Astrocyte (in vitro differentiated cells and primary cell): ENCODE measurements at places on chromosomes 16 and 17. TPM values are rescaled to one million over a fixed set of nuclear protein-coding genes. Genes with fewer than 3 reads are reported as not detected.

- DNase-seq: no peak
- no peak overlapping the region for H3K4me3 ChIP-seq
- no peaks in the 10 kb centered on the region for H3K36me3 ChIP-seq
- H3K4me1 ChIP-seq: no peaks in the 10 kb centered on the region
- peaks cover 18% of the 10 kb centered on the region for H3K27me3 ChIP-seq
Observed at GRCh38 chr17:28247671-28248555, 71.1 kb upstream of the TMEM97 start.

CSF3 gene
- not detected in 2 replicates for total RNA-seq

P2RX5 gene
- total RNA-seq: 2.4 TPM in 2 replicates

DNA sequence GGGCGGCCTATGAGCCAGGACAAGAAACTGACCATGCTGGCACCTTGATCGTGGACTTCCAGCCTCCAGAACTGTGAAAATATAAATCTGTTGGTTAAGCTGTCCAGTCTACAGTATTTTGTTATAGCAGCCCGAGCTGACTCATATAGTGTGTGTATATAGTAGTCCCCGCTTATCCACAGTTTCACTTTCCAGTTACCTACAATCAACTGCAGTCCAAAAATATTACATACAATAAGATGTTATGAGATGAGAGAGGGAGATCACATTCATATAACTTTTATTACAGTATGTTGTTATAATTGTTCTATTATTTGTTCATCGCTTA is 4.9 kb downstream of the MT3 start:
- peaks cover 5% of the 10 kb centered on the region for H3K4me1 ChIP-seq
- H3K27ac ChIP-seq: no peak overlapping the region
- H3K27me3 ChIP-seq: peaks cover 17% of the 10 kb centered on the region
- no peaks in the 10 kb centered on the region for H3K36me3 ChIP-seq
- no peak for DNase-seq
- no peak overlapping the region for H3K4me3 ChIP-seq

MLYCD gene
- 2.7 and 2.8 TPM in 2 replicates for total RNA-seq

NAGS gene
- total RNA-seq: 0.91 and 1.0 TPM in 2 replicates

DNA sequence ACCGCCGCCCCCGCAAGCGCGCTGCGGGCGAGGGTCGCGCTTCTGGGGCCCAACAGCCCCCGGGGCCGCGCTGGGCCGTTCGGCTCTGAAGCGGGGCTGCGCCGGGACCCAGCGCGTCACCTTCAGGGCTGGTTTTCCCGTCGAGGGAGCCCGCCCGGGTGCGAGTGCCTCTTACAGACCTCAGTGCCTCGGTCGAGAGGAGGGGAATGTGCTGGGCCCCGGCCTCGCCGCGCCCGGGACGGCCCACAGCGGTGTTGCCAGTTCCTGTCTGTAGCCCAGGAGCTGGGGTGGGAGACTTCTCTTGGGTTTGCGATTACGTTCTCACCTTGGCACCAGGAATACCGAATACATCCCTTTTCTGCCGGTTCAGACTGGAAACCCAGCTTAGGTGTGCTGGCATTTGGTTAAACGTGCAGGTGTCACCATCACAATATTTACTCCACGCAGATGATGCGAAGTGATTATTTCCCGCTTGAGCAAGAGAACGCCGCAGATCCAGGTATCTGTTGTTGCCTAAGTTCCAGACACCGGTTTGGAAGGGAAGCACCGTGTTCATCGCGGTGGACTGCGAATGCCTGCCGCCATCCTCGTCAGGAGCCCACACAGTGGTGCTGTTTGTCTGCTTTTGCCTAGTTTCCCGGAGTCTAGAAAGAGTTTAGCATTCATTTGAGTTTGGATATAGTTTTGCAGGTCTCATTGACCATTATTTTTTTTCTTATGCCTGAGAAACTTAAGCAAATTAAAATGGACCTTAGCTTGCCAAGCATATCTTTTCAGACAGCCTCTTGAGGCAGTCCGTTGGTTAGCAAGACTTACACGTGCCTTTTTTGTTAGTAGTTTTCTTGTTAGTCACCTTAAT is 914 bp downstream of the MAP1LC3B start:
- peak overlapping the region; percentile 80 for H3K4me3 ChIP-seq
- H3K36me3 ChIP-seq: no peaks in the 10 kb centered on the region
- peak overlapping the region; percentile 62 for H3K27ac ChIP-seq
- peaks cover 14% of the 10 kb centered on the region for H3K4me1 ChIP-seq
- no peaks in the 10 kb centered on the region for H3K27me3 ChIP-seq
- DNase-seq: peak; percentile 44

- no peak overlapping the region for H3K27ac ChIP-seq
- H3K4me1 ChIP-seq: peaks cover 13% of the 10 kb centered on the region
- DNase-seq: peak; percentile 62
- H3K36me3 ChIP-seq: no peaks in the 10 kb centered on the region
- H3K4me3 ChIP-seq: peak overlapping the region; percentile 51
Observed at GRCh38 chr16:49855280-49855821, 561 bp downstream of the ZNF423 start.

SETD1A gene
- 15.4 and 18.7 TPM in 2 replicates for total RNA-seq

GRCh38 chr17:14334919-14335318 is 34.0 kb downstream of the HS3ST3B1 start:
- H3K27ac ChIP-seq: no peak overlapping the region
- H3K4me1 ChIP-seq: peaks cover 5% of the 10 kb centered on the region
- no peak overlapping the region for H3K4me3 ChIP-seq
- no peak for DNase-seq
- no peaks in the 10 kb centered on the region for H3K36me3 ChIP-seq

- DNase-seq: peak; percentile 13
- no peaks in the 10 kb centered on the region for H3K27me3 ChIP-seq
- peaks cover 7% of the 10 kb centered on the region for H3K36me3 ChIP-seq
- no peaks in the 10 kb centered on the region for H3K4me1 ChIP-seq
Observed at GRCh38 chr16:82157534-82157812, 12.6 kb downstream of the MPHOSPH6 start.

GRCh38 chr17:29655323-29655722 is 32.6 kb upstream of the CORO6 start:
- peaks cover 3% of the 10 kb centered on the region for H3K4me1 ChIP-seq
- DNase-seq: no peak
- H3K36me3 ChIP-seq: peaks cover 7% of the 10 kb centered on the region

RGS11 gene
- 2.7 and 2.8 TPM in 2 replicates for total RNA-seq

DNA sequence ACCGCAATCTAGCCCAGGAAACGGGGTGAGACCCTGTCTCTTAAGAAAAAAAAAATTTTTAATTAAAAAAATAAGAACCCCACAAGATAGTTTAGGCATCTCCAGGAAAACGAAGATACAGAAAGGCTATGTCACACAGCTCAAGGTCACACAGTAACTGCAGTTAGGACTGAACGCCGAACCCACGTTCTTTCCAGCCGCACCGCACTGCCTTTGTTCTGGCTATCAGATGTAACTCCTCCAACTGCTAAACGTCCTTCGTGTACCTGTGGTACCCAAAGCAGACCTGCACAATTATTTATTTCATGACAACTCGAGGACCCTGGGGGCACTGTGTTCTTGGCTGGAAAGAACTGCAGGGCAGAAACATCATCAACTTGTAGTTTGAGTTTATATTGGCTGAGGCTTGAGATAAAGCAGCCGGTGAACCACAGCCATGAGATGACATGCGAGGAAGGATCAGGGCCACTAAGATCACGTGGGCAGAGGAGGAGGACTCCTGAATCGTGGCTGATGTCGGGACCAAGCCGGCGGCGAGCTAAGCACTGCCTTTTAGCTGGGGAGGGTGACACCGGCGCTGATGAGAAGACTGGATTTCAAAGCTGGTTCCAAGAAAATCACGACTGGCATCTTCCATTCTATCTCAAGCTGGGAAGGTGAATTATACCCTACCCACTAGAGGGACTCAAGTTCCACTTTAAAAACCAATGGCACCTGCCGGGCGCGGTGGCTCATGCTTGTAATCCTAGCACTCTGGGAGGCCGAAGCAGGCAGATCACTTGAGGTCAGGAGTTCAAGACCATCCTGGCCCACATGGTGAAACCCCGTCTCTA is 20.7 kb upstream of the MNT start:
- H3K4me3 ChIP-seq: no peak overlapping the region
- H3K4me1 ChIP-seq: peaks cover 1% of the 10 kb centered on the region
- H3K36me3 ChIP-seq: peaks cover 5% of the 10 kb centered on the region
- no peaks in the 10 kb centered on the region for H3K27me3 ChIP-seq

GRCh38 chr16:21134053-21134452 is 16.6 kb downstream of the DNAH3 start:
- no peak for DNase-seq
- H3K4me1 ChIP-seq: no peaks in the 10 kb centered on the region
- no peaks in the 10 kb centered on the region for H3K27me3 ChIP-seq
- no peak overlapping the region for H3K27ac ChIP-seq

SHCBP1 gene
- total RNA-seq: 2.1 and 3.4 TPM in 2 replicates

HSPB9 gene
- total RNA-seq: not detected in 2 replicates

PRAC2 gene
- total RNA-seq: not detected in 2 replicates

GRCh38 chr17:3950584-3950983 is 13.7 kb downstream of the ATP2A3 start:
- no peaks in the 10 kb centered on the region for H3K36me3 ChIP-seq
- no peaks in the 10 kb centered on the region for H3K27me3 ChIP-seq
- no peak for DNase-seq
- no peak overlapping the region for H3K4me3 ChIP-seq
- H3K27ac ChIP-seq: no peak overlapping the region

DNA sequence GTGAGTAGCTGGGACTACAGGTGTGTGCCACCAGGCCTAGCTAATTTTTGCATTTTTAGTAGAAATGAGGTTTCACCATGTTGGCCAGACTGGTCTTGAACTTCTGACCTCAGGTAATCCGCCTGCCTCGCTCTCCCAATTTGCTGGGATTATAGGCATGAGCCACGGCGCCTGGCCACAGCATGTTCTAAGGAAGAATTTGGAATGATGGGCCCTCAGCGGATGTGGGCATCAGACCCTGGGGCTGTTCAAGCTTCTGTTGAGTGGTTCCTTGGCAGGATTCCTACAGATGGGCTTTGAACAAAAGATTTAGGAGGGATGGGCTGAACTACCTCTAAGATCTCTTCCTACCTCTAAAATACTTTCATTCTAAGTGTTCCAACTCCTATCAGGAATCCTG is 4.1 kb downstream of the PRPSAP2 start:
- H3K36me3 ChIP-seq: no peaks in the 10 kb centered on the region
- no peak overlapping the region for H3K27ac ChIP-seq
- no peak for DNase-seq
- H3K4me3 ChIP-seq: no peak overlapping the region

DNA sequence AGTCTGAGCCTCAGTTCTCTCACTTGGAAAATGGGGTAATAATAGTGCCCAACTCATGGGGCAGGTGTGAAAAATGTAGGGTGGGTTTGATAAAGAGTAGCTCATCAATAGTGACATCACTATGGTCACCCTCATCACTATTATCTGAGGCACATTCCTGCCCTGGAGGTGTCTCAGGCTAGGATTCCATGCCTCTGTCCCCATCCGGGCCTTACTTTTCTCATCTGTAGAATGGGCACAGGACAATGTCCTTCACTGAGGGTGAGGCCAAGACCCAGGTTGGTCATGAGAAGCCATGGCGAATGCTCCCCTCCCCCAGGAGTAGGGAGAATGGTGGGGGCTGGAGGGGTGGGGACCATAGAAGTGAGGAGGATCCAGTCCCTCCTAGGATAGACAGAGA is 30.5 kb downstream of the MYO15A start:
- H3K27ac ChIP-seq: no peak overlapping the region
- H3K4me3 ChIP-seq: no peak overlapping the region
- H3K4me1 ChIP-seq: no peaks in the 10 kb centered on the region
- no peaks in the 10 kb centered on the region for H3K36me3 ChIP-seq
- DNase-seq: no peak

DNA sequence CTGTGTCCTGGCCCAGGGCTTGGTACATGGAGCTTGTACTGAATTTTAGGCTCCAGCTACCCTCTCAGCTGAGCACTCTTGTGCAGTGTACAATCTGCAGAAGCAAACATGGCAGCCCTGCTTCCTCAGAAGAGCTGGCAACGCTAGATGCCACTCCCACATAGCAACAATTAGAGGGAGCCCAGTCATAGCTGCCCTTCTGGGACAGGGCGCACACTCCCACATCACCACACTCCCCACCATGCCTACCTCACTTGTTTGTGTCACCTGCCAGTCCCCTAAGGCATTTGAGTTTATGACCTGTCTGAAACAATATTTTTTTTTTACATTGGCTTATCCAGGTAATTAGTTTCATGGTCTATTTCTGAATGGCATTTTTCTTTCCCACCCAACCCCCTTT is 72.3 kb downstream of the C17orf67 start:
- no peaks in the 10 kb centered on the region for H3K36me3 ChIP-seq
- H3K27ac ChIP-seq: no peak overlapping the region

LASP1 gene
- total RNA-seq: 395 and 421 TPM in 2 replicates

TPPP3 gene
- 0.65 and 0.75 TPM in 2 replicates for total RNA-seq

DNA sequence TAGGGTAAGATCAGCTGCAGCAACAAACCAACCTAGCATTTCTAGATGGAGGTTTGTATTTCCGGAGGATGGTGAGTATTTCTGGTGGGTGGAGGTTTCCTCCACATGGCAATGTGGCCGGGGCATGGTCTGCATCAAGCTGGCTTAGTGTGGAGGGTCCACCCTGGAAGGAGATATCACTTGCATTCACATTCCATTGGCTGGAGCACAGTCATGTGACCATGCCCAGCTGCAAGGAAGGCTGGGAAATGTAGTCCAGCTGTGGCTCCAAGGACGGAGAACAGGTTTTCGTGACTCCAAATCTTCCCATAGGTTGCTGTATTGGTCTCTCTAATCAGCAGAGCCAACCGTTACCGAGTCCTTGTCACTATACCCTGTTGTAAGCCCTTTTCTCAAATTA is 68.7 kb downstream of the RAI1 start:
- H3K27ac ChIP-seq: no peak overlapping the region
- H3K4me3 ChIP-seq: no peak overlapping the region
- DNase-seq: no peak
- no peaks in the 10 kb centered on the region for H3K27me3 ChIP-seq

CDRT15 gene
- total RNA-seq: not detected in 2 replicates

DNA sequence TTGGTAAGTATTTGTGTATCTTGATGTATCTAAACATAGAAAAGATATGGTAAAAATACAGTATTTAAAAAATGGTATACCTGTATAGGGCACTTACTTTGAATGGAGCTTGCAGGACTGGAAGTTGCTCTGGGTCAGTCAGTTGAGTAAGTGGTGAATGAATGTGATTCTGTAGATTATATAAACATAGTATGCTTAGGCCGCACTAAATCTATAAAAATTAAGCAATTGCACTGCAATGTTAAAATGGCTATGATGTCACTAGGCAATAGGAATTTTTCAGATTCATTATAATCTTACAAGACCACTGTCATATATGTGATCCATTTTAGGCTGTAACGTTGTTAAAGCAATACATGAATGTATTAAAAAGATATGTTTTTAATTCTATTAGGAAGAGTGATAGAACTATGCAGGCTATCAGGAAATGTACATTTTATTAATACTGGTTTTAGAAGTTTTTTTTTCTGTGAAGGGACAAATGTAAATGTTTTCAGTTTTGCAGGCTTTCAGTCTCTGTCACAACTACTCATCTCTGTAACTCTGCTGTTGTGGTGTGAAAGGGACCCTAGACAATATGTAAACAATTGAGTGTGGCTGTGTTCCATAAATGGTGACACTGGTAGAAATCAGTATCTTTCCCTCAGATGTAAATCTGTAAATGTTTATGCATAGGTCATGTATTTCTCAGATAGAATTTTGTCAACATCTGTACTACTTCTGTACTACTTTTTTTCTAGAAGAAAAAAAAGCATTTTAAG is 10.5 kb downstream of the CBFB start:
- no peaks in the 10 kb centered on the region for H3K27me3 ChIP-seq
- H3K36me3 ChIP-seq: peaks cover 14% of the 10 kb centered on the region
- H3K27ac ChIP-seq: no peak overlapping the region

GRCh38 chr16:64434526-64435069 is 687.3 kb downstream of the CDH11 start:
- no peak for DNase-seq
- H3K36me3 ChIP-seq: no peaks in the 10 kb centered on the region
- H3K27ac ChIP-seq: no peak overlapping the region
- H3K4me1 ChIP-seq: no peaks in the 10 kb centered on the region
- no peaks in the 10 kb centered on the region for H3K27me3 ChIP-seq
- H3K4me3 ChIP-seq: no peak overlapping the region
